NCI-H226 (cell line): ENCODE measurements at places on chromosomes 11 and 22.
A peak's percentile ranks its signal among the peaks of the same experiment; 100 is the strongest.

GRCh38 chr22:36613958-36614357, 85.0 kb upstream of the EIF3D start:
- DNase-seq, result peak; percentile 6

DNA sequence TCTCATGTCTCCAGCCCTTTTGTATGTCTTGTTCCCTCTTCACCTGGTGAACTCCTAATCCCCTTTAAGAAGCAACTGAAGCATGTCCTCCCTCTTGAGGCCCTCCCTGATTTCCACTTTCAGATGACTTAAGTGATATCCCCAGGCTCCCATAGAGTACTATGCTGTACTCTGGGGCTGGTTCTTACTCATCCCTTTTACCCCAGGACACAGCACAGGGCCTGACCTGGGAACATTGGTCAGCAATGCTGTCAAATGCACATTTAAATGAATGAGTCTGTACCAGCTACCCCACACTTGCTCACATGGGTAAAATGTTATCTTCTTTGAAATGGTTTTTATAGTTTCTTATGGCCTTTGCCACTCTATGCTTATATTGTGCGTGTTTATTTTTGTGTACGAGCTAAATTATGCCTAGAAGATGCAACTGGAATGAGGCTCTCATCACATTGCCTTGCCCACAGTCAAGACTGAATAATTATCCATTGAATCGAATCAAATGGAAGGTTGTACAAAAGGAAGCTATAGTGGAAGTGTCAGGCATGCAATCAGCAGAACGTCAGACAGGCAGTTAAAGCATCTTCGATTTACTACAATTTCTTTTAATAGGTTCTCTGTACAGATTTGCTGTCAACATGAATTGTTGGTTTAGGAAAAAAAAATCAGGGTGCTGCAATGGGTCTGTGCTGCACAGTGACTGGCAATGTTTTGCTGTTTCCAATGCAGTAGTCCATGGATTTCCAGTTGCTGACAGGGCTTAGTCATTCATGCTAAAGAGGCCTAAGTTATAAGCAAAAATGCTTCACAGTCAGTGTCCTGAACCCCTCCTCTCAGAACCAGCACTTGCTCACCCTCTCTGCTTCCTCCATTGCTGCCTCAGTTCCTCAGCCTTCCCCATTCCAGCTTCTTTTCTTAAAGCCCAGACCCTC, 79.5 kb downstream of the PARVA start:
- peak; percentile 46 for DNase-seq

- no peak for DNase-seq
These were observed 395.9 kb downstream of the OPCML start for GRCh38 chr11:133136376-133136775.

GRCh38 chr22:21921184-21921721, 31.4 kb downstream of the PPM1F start:
- no peak for DNase-seq

- peak; percentile 55 for DNase-seq
These were observed 5.9 kb downstream of the OOSP1 start for GRCh38 chr11:59943997-59944714.

- DNase-seq, result no peak
These were observed 2.5 kb downstream of the DBX1 start for GRCh38 chr11:20157728-20158127.

- peak; percentile 32 for DNase-seq
These were observed 4.4 kb downstream of the GAS2 start for GRCh38 chr11:22670830-22671229.

DNA sequence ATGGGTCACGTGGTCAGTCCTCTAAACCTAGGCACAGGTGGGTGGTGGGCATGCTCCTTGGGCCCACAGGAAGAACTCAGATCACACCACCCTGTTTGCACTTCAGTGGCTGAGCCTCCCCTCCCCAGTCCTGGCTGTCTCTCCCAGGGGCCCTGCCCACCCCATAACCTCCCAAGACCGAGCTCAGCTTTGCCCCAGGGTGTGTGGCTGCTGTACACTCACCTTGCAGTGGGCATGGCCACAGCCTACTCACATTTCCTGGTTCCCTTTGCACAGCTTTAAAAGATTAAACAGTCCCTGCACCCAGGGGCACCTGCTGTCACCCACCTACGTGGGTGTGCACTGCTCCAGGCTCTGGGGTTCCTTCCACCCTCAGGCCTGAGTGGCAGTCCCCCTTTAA, 13.8 kb downstream of the TRIOBP start:
- DNase-seq, result no peak

- DNase-seq, result peak; percentile 64
These were observed 29.9 kb upstream of the AQP11 start for GRCh38 chr11:77559686-77560401.

DNA sequence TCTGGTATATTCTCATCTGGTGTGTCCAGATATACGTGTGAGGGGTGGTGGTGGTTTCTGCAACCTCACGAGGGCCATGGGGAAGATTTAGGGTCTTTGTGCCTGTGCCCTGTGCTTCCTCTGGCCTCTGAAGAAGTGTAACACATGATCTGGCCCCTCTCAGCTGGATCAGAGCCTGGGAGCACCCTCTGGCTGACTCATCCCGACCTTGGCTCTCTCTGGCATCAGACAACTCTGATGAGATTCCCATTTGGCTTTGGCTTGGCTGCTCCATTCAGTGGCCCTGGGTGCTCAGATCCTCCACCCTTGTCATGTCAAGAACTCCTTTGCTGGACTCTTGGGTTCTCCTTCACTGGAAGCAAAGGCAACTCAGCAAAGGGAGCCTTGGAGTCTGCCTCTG, 45.2 kb downstream of the RASSF10 start:
- DNase-seq, result no peak

GRCh38 chr11:44179173-44179572, 83.7 kb downstream of the EXT2 start:
- DNase-seq, result no peak

DNA sequence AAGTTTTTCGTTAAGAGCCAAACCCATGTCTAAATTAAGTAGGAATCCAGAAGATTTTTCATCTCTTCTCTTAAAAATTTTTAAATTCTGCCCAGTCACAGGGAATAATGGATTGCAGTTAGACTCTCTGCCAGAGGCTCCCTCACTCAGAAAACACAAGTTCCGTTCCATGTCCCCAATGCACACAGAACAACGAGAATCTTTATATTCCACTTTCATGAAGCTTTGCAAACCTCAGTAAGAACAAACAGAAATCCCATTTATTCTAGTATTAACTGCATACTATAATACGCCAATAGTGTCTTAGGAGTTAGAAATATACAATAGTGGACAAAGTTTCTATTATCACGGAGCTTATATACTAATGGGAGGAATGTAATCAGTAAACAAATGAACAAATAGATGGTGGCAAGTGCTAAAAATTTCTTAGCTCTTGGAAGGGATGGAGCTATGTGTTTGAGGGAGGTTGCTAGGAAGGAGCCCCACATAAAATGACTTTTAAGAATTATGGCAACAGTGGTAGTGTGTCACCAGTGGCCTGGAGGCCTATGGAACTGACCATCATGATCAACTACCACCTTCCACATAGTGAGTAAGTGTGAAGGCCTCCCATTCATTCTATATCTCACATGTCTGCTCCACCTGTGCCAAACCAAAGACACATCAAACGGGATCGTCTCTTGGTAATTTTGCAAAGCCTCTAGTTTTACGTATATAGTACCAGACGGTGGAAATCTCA, 24.9 kb downstream of the PICALM start:
- no peak for DNase-seq

DNA sequence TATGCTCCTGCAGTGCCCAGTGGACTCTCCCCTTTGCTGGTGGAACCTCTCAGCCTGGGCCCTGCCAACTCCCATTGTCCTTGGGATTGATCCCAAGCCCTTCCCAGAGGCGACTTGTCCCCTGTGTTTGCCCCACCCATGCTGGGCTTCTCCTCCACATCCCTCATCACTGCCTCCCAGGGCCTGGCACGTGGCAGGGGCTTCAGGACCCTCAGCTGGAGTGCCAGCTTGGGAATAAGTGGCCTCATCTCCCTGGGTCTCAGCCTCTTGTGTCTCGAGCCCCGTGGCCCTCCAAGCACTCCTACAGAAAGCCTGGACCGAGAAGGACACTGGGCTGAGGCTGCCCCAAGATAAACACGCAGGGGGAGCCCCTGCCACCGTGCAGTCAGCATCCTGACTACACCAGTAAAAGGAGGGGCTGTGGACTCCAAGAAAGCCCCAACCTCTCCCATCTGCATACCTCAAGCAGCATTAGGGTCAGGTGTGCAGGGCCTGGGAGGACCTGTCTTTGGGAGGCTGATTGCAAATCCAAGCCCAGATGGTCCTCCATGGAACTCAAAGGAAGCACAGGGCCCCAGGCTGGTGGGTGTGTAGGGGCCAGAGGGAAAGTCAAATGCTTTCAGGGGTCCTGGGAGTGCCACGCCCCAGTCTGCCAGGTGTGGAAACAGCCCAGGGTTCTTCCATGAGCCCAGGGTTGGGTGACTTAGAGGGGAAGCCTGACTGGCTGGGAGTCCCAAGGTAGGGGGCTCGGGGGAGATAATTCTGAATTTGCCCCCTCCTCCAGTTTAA, 9.5 kb upstream of the GNAZ start:
- no peak for DNase-seq

DNA sequence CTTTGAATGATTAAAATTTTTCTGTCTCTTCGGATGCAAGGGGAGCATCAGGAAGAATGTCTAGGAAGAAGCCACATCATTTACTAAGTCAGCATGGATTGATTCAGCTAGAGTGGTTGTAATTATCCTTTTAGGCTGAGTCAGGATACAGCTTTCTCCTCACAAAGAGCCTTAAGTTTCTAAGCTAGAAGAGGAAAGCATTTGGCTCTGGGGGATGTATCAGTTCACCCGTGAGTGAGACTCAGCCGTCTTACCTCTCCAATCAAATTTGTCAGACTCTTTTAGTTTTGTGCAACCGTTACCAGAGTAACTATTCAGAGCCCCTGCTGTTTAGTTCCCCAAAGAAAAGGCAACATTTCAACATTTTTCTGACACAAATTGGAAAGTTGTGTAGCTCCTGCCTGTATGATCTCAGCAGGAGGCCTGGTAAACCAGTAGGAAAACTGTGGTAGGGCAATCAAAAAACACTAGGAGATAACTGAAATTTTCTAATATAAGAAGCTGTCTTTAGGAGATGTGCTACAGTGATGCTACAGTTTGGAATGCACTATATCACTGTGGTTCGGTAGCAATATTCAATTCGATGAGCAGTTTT, 432.4 kb upstream of the LUZP2 start:
- no peak for DNase-seq

DNA sequence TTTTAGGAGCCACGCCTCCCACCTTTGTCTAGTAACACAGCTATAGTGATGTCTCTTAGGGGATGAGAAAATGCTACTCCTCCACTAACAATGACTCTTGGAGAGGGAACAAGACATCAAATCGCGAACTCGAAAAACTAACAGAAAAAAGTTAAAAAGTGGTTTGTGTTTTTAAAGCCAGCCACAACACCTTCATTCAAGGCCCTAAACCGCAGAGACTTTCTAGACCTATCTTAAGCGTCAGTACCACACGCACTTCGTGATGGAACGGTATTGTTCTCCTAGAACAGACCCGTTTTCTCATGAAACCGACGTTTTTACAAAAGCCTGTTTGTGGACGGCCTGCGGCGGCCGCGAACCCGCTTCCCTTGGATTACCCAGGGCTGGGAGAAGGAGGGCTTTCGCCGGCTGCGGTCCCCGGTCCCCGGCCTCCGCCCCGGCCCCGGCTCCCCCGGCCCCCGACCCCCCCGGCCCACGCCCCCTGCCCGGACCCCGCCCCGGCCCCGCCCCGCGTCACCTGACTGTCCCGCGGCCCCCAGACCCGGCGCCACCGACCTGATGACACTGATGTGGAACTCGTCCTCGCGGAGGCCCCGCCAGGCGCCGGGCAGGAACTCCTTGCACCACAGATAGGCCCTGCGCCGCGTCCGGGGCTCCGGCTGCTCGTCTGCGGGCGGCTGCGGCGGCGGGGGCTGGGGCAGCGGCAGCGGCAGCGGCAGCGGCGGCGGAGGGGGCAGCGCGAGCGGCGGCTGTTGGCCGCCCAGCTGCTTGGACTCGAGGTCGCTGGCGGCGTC, 718 bp downstream of the CHKA start:
- no peak for DNase-seq

DNA sequence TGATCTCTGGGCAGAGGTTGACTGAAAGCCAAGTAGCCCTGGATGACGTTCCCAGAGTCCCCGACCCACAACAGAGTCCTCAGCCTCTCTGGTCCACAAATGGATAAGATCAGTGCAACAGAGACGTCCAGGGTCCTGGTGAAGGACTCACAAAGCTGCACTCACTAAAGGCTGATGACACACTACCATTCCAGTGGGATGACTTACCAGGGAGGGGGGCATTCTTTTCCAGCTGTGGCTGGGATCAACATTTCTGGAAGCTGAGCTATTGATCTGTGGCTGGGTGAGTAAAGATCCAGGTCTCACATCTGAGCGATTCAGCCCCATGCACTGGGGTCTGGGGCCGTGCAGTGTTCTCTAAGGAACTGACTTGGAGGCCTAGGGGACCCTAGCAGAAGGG, 296.2 kb downstream of the NTM start:
- no peak for DNase-seq

- no peak for DNase-seq
These were observed 775 bp downstream of the SLC2A11 start for GRCh38 chr22:23858484-23858815.

DNA sequence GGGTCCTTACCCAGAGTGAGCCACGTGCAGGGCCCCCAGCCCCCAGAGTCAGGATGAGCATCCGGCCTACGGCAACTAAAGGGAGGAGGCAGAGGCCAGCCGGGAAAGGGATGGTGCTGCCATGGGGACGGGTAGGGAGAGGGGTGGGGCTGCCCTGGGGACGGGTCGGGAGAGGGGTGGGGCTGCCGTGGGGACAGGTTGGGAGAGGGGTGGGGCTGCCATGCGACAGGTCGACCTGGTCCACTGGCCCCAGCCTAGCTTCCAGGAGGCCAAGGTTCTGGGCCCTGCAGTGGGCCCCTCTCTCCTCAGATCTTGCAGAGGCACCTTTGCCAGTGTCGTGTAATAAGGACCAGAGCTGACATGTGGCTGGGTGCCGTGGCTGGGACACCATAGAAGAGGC, 187.7 kb downstream of the BRD1 start:
- DNase-seq, result no peak

DNA sequence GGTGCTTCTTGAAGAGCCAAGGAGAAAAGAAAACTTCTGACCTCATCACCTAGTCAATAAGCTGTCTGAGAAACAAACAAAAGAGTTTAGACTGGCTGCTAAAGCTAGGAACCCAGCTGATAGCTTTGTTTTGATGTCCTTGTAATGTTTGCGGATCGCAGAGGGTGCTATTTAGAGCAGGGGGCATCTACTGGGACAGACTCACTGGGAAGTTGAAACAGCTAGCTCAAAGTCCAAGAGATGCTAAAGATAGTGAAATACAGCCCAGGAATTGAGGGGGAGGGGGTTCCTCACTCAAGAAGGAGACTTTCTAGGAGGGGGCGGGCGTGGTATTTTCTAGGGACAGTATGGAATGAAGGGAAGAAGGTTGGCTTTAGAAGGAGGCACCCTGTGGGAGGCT, 18.9 kb downstream of the ZBTB16 start:
- DNase-seq, result no peak

GRCh38 chr11:18633256-18634139, 644 bp downstream of the SPTY2D1 start:
- no peak for DNase-seq
